SW480 (cell line): ENCODE measurements at places on chromosomes 7 and 10.

DNA sequence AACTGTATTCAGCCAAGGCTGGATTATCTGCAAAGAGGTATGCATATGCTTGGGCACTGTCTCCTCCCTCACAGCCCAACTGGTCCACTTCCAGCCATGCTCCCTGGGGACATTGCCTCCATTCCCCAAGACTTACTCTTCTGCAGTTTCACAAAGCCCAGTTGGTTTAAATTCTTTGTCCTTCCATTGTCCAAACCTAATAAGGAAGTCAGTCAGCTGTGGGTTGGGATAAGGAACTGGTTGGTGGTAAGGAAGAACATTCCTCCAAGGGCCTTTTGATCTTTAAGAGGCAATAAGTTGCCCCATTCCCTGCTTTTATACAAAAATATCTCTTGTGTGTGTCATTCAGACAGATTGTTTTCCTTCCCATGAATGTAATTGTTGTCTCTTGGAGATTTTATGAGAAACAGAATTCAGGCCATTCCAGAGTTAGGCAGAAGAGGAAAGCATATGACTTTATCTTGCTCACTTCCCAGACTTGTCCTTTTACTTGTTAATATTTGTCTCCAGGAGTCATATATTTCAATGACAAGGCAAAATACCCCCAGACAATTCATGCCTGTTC is 673.7 kb downstream of the SUGCT start:
- peak; percentile 28 for DNase-seq

DNA sequence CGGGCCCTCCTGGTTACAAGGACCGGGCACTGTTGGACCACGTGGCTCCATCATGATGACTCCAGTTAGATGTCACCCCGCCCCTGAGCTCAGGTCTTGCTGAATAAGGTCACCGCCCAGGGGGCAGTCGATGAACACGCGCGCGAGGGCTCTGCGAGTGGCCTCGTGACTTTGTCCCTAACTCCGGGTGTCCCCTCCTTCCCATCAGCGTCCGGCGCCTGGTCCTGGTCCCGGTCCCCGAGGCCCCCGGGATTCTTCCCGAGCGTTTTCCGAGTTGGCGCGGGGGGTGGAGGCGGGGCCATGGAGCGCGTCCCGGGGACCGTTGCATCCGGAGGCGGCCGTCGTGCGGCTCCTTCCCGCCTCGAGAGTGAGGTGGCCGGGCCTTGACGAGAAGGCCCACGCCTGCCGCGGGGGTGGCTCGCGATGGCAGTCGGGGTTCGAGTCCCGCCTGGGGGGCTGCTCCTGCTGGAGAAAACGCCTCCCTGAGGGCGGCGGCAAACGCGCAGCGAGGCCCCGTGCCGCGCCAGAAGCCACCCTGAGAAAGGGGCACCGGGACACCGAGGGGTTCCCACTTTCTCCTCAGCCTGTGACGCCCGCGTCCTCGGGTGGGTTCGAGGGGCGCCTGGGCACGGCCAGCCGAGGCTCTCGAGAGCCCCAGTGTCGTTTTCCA is 569 bp upstream of the NPTX2 start:
- no peak for DNase-seq

- no peak for DNase-seq
Observed at GRCh38 chr10:25047088-25047487, 30.7 kb downstream of the THNSL1 start.

DNA sequence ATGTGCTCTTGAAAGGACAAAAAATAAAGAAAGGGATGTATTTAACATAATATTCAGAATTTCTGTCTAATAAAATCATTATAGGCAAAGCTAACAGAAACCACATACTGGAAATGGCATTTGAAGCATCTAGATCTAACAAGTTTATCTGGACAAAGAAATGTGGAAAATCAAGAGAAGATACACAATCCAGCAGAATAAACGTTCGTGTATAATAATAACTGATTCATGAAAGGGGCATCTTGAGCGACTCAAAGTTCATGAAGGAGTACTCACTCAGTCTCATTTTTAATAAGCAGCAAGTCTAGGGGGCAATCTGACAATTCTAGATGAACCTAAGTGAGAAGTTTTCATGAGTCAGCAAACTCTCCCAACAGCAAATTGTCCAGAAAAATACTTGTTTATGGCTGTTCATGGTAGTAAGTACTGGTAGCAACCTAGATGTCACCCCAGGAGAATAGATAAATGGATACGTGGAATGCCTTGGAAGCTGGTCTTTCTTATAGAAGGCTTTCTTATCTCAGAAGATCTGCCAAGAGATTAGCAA is 541.8 kb downstream of the INHBA start:
- DNase-seq: no peak

GRCh38 chr10:57692255-57692980 is 575.3 kb downstream of the IPMK start:
- no peak for DNase-seq

DNA sequence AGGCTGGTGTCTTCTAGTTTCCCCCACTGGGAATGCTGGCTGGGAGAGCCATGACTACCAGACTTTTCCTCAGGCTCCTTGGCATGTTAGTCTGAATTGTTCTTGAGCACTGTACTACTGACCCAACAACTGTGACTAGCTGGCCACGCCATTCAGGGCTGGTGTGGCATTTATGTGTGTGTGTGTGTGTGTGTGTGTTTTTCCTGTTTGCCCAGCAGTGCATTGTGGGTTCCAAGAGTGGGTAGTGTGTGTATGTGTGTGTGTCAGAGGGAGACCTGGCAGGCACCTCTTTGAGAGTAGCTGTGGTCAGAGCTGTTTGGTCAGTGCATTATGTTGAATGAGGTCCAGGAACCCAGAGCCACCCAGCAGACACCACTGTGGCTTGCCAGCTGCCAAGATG is 9.2 kb downstream of the PCBD1 start:
- DNase-seq: no peak

- no peak for DNase-seq
Observed at GRCh38 chr10:18501198-18501597, 150.2 kb downstream of the NSUN6 start.

- DNase-seq: no peak
Observed at GRCh38 chr10:86950349-86950748, 7.1 kb downstream of the MMRN2 start.

DNA sequence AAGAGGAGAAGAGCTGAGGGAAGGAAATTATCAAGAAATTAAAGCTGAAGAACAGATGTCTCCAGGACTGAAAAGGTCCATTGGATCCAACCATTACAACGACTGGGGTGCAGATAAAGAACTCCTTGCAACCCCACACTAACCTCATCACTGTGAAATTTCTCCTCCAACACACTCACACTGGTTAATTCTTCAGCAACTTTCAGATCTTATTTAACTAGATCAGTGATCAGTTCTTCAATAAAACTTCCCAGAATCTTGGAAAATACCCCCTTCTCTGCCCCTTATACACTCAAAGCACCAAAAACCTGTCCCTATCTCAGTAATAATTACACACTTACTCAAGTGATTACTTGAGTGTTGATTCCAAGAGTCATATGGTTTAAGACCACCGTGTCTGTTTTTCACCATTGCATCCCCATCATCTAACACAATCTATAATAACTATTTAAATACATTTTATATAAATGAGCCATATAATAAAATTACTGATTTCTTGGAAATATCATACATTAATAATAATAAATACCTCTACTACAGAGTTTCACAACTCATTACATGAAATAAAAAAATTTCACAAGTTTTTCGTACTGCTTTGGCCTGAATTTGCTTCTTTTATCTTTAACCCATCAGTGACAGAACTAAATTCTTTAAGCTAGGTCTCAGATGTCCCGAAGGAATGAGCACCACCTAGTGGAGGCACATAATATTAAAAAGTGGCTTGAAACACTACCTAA is 123.7 kb downstream of the MPP7 start:
- DNase-seq: peak; percentile 51

- no peak for DNase-seq
Observed at GRCh38 chr7:108794466-108794865, 224.8 kb downstream of the DNAJB9 start.

DNA sequence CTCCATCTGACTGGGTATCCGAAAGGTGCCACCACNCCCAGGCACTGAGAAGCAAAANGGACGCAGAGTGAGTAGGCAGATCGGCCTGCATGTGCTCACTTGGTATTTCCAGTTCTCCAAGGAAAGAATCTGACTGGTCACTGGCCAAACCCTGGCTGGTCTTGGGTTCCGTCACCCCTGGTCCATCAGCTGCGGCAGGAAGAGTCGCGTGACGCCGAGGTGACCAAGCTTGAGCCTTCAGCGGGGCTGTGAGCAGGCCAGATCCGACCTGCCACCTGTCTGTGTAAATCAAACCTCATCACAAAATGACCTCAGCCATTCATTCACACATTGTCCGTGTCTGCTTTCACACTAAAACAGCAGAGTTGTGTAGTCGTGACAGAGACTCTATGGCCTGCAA is 28.8 kb upstream of the CHST15 start:
- DNase-seq: no peak

DNA sequence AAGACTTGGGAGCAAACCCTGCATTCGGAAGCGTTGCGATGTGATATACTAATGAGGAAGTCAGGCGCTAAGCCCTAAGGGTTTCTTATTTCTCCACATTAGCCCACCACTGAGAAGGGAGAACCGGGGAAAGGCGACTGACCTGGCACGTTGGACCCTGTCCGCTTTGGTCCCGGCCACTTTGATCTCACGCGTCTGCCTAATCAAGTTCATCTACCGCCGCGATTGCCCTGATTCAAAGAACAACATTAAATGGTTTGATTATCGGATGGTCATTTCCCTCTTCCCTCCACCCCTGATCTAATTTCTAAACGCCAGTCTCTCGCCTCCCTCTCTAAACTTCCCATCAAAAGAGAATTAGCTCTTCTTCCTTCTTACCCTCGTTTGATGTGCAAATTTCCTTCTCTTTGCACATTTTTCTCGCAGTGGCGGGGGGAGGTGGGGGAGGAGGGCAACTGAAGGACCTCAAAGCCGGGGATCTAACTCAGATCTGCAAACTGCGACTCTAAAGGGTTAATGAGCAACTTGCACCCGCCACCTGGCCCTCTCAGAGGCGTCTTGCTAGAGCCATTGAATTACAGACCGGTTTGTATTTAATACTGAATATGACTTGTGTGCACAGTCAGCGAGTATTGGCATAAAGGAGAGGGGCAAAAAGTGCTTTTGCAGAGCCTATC is 687 bp upstream of the DKK1 start:
- peak; percentile 44 for DNase-seq

- DNase-seq: no peak
Observed at GRCh38 chr10:81730891-81731290, 144.1 kb upstream of the NRG3 start.

DNA sequence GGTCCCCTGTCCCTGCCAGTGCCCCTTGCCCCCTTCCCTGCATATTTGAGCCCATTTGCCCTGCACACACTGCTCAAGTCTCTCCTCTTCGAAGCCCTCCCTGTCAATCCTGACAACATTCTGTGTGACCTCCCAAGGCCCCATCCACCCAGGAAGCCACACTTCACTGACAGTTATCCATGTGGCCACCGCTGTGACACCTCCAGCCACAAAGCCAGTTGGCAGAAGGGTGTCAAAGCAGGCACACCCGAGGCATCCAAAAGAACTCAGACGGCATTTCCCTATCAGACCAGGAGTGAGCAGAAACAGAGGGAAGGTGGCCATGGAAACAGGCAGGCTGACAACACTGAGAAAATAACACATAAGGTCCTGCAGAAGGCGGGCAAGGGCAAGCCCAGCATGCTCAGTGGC is 4.6 kb downstream of the POLM start:
- no peak for DNase-seq

- DNase-seq: no peak
Observed at GRCh38 chr7:94055963-94056362, 51.8 kb upstream of the BET1 start.

- peak; percentile 89 for DNase-seq
Observed at GRCh38 chr7:99839287-99840021, 11.6 kb downstream of the CYP3A43 start.

DNA sequence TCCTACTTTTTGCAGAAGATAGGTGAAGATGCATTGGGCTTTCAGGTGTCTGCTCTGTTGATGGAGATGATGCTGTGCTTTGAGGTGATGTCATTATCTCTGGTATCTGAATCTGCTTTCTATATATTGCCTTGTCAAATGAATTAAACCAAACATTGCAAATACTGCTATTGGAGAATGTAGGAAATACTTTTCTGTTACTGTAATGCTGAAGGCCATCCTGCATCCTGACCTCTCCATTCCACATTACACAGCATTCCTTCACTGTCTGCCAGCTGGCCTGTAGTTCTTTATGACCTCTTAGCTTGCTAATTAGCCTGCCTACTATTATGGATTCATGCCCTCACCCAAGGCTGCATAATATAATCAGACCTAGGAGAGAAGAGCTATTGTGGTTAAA is 73.2 kb downstream of the VCL start:
- DNase-seq: no peak

DNA sequence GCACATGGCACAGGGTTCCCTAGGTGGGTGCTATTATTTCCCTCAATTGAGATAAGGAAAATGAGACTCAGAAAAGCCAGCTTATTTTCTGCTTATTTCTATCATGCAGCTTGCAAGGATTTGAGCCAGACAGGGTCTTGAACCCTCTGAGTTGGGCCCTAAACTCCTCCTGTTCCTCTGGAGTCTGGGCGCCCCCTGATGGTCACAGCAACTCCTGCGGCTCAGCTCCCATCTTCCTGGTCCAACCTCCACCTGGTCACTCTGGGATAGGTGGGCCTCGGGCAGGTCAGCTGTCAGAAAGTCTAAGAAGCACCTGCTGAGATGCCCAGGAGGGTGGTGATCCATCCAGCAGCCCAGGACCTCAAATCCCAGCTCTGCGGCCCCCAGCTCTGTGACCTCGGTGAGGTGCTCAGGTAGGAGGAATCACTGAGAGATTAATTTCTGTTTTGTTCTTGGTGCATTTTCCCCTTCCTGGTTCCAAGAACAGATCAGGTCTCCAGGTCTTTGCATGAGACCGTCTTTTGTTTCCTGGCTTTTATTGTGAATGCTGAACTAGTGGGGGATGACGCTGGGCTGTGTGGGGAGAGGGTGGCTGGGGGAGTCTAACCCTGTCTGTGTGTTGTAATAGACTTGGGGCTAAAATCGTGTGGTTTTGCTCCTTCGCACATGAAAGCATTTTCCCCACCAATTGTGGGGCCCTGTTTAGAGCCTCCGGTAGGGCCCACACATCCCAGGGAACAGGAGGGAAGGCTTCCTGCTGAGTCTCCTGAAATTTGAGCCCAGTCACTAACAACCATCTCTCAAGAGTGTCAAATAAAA is 32.8 kb downstream of the TMEM130 start:
- DNase-seq: peak; percentile 73

GRCh38 chr10:62046522-62047227 is 145.2 kb downstream of the ARID5B start:
- peak; percentile 3 for DNase-seq

DNA sequence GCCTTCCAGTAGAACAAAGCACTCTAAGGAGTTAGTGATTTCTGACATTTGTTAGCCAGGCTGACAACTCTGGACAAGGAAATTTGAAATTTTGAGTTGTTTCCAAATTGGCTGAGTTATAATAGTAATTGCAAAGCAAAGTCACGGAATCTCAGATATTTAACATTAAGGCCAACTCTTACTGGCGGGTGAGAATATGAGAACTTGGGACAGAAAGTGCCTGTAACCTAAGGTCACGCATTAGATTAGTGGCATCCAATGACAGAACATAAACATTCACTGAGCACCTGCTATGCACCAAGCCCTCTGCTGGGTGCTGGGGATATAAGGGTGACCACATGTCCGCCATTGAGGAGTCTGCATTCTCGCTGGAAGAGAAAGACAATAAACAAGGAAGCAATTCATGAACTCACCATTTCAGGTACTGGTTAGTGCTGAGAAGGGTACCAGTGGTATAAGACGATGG is 45.5 kb upstream of the CHST15 start:
- DNase-seq: no peak
